Central memory CD4-positive, alpha-beta T cell (primary cell): ENCODE measurements at places on chromosomes 1 and 21.

- DNase-seq = no peak
Observed at GRCh38 chr1:213020016-213020415, 4.3 kb upstream of the ANGEL2 start.

DNA sequence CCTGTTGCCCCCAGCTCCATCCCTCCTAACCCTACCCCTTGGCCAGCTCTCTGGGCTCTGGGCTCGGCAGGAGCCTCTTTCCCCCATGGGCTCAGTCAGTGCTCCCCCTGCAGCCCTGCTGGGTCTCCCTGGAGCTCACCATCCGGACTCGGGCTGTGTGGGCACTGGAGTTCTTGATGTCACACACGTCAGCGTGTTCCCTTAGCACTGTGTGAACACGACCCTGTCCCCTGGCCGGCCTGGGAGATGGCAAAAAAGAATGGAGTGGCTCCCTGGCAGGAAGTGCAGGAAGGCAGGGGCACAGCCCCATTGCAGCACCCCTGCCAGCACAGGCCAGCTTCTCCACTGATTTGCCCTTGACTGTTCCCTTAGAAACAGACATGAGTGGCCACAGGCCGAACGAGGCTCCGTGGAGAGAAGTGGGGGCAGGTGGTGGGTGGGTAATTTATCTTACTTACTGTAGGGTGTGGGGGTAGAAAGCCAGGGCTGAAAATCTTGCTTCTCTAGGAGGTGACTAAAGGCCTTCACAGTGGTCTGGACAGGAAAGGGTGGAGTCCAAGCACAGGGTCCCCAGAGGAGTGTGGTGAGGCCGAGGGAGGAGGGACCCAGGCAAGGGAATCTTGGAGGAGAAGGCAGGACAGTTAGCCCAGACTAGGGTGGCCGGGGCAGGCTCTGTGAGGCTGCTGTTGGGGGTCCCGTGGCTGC lies 381.7 kb upstream of the VAMP3 start:
- no peak for DNase-seq

DNA sequence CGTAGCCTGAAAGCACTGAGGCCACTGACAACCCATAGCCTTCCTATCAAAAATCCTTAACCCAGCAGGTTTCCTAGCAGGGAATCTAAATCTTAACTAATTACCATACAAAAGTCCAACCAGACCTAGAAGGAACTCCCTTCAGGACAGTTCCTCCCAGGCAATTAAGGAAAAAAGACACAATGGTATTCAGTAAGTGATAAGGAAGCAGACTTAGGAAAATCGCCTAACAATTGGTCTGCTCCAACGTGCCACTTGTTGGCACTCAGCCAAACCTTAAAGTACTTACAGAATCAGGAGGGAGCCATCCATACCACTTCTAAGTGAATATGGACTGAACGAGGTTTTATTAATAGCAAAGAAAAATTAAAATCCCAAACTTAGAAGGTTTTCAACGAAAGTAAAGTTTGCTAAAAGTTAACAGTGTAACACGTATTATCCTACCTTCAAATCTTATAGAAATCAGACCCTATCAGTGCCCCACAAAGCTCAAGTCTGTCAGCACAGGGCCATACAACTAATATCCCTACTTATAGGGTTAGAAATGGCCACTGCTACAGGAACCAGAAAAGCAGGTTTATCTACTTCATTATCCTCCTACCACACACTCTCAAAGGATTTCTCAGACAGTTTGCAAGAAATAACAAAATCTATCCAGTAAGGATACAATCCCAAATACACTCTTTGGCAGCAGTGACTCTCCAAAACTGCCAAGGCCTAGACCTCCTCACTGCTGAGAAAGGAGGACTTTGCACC lies 29.0 kb downstream of the SPATA6 start:
- no peak for DNase-seq

DNA sequence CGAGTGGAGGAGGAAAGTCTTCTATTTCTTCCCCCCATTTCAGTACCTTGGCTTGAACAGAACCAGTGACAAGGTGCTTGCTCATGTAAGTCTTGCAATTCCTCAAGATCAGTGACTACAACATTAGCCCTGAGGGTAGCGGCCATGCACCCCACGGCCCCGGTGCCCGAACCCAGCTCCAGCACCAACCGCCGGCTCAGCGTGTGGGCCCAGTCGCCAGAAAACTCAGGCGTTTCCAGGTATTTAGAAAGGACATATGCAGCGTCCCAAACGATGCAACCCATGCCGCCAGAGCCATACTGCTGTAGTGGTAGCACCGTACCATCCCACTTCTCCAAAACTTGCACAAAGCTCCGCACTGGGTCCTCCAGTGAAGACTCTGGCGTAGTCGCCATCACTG lies 11.2 kb upstream of the MANEAL start:
- no peak for DNase-seq

- DNase-seq = no peak
Observed at GRCh38 chr1:183043872-183044854, 20.9 kb downstream of the LAMC1 start.

- no peak for DNase-seq
Observed at GRCh38 chr1:45952072-45952471, 148.7 kb downstream of the MAST2 start.

DNA sequence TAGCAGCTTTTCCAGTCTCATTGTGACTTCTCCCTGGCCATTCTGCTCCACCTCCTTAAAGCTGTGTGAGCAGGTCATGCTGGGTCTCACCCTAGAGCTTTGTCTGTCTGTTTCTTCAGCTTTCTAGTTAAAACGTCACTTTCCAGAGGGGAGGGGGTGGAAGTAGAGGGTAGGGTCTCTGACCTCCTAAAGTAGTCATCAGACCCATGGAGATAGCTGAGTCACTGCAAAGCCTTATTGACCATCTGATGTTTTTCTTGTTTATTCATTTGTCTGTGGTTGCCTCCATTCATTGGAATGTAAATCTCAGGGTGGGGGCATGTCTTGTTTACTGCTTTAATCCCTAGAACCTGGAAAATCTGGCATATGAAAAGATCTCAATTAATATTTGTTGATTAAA lies 52.7 kb downstream of the ELF3 start:
- DNase-seq = no peak

DNA sequence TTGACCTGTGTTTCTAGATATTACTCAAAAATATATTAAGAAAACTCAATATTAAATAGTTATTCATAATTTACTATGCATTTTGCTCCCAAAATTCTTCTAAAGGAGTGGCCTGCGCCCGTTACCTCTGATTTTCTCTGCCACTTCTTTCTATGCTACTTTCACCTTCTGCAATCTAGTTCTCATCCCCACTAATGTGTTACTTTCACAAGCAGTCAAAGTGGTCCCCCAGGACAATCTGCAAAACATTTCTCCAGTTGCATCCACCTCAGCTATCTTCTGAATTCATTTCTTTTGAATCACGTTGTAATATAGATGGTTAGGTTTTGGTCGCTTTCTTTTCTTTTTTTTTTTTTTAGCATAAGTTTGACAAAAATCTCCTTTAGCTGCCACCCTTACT lies 13.4 kb downstream of the INSL5 start:
- DNase-seq = no peak
